ENCODE measurements at places on chromosomes 5 and 9.
A peak's percentile ranks its signal among the peaks of the same experiment; 100 is the strongest.

DNA sequence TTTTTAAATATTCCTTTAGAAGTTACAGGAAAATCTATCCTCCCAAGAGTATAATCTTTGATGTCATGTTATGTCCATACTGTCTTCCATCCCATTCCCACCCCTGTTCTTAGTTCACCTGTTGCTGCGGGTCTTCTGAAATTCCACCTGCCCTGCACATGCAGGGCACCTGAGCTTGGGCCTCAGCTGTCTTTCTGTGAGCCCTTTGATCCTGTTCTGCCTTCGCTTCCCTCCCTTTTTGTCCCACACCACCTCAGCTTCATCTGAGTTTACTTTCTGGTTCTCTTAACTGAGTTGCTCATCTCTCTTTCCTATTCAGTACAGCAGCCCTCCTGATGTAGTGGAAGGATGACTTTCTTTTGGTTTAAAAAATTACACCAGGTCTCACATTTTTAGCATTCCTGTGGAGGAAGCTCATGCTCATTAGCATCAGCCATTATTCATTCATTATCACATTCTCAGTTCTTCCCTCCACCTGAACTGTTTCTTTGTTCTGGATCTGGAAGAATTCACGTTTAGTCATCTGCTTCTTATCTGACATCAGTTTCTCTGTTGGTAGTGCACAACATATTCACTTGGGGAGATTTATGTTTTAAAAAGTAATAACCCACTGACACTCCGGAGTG is 211.0 kb downstream of the ADCY2 start:
- no peak for DNase-seq

GRCh38 chr9:114372921-114373448 is 14.8 kb downstream of the AKNA start:
- no peak for DNase-seq

DNA sequence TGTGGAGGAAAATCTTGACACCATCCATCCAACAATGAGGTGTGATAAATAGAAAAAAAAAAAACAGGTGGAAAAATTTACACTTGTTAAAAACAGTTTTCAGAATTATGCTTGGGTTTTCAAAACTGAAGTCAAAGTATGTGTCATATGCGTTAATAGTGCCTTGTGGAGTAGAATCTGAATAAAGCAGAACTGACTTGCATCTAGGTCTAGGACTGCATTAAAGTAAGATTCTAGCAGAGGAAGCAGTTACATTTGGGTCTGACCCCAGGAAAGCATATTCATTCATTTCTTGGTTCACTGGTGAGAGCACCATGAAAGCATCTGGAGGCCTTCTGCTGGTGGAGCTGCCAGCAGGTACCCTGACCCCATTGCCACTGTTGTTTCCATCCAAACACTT is 89.0 kb downstream of the MARCHF3 start:
- no peak for DNase-seq

DNA sequence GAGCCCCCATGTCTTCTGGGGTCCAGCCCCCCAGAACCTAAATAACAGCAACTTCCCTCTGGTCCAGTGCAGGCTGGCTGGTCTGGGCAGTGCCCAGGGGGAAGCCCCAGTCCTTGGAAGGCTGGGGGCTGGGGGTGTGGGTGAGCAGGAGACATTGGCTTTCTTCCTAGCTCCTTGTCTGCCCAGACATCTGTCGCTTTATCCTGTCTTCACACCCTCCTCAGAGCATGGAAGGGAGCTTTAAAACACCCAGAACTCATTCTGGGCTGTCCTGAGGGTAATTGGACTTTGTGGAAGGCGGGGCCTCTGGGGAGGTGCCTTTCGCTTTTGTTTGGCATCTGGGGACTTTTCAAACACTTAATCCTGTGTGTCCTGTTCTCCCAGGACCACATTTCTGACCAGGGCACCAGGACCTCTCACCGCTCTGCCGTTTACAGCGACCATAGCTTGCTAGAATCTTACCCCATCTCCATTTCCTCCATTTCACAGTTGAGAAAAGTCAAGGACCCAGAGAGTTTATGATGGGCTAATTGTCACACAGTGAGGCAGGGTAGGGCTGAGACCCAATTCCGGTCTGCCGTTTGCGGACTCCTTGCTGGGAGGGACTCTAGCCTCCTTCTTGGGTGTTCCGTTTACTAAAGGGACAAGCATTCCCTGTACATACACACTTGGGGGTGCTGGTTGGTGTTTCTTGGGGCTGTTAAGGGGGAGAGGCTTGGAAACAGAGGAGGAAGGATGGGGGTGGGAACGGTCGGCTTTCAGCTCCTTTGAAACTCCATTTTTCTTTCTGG is 1.1 kb downstream of the GSN start:
- no peak for DNase-seq

- DNase-seq: no peak
Measured at GRCh38 chr5:118060833-118061232, 927.5 kb downstream of the DTWD2 start.

DNA sequence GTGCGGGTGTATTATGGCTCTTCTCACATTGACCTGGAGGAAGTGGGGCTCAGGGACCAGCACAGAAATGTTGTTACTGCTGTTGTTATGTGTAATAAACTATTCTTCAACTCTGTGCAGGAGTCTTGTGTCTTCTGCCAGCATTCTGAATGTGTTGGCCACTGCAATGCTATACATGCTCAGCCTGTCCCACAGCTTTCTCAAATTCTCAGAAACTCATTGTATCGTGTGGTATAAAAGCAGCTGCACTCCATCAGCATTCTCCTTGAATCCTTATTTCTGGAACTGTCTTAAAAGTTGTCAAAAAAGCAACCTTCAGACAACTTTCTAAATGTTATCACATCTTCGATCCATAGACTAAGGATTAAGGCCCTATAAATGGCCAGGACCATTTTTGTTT is 72.0 kb downstream of the ZNF474 start:
- DNase-seq: no peak

DNA sequence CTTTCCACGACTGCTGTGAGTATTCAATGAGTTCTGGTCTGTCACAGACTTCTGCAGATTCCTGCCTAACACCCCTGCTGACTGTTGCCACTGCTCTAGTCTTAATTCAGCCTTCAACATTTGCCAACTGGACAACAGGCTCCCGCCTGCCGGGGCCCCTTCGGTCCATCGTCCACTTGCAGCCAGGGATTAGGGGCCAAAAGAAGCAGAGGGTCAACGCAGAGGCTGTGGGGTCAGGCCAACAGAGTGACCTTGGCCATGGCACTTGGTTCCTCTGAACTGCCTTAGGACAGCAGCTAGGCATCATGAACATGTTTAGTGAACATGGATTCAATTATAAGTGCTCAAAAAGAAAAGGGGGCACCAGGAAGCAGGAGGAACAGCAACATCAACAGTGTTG is 28.7 kb downstream of the MORN5 start:
- DNase-seq: no peak

GRCh38 chr5:96431376-96432187 is 1.5 kb downstream of the PCSK1 start:
- no peak for DNase-seq

DNA sequence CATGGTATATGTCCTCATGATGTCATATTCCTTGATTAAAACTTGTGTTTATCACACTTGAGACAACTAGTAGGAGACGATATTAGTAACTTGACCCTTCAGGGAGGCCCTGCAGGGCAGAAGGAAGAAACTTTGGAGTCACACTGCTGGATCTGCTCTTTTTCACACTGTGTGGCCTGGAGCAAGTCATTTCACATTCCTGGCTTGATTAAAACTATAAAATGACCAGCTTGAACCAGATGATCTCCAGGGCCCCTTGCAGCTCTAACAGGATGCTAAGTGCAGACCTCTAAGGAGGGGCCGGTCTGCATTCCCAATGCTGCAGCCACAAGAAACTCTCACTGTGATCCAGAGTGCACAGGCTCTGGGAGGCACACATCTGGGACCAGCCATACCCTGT is 146.4 kb upstream of the ZNF366 start:
- DNase-seq: no peak

- no peak for DNase-seq
Measured at GRCh38 chr5:176454724-176455394, 6.7 kb downstream of the FAF2 start.

- no peak for DNase-seq
Measured at GRCh38 chr9:84669288-84670137, at the start of gene NTRK2. NTRK2 (plus strand) TSS chr9:84669729; CDS start chr9:84670749, 1,020 bp downstream.

- no peak for DNase-seq
Measured at GRCh38 chr5:100758780-100759179, 144.3 kb downstream of the ST8SIA4 start.

GRCh38 chr5:176676361-176676824 is 29.1 kb downstream of the TSPAN17 start:
- no peak for DNase-seq

GRCh38 chr5:139925650-139926640 is 117.2 kb downstream of the NRG2 start:
- peak; percentile 64 for DNase-seq

- DNase-seq: no peak
Measured at GRCh38 chr5:139747583-139748504, 47.8 kb upstream of the PSD2 start.

DNA sequence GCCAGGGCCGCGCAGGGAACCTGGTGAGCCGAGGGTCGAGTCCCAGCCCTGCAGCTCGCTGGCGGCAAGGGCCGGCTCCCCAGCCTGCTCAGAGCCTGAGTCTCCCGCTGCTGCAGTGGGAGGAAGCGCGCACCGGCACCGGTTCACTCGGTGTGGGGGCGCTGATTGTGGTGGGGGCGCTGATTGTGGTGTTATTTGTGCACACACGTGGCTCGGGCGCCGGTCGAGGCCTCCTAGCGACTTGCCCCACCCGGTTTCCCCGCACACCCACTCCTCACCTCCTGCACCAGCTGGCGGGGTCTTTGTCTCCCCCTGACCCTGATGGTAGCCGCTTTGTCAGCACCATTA is 266.7 kb downstream of the NSG2 start:
- DNase-seq: no peak

DNA sequence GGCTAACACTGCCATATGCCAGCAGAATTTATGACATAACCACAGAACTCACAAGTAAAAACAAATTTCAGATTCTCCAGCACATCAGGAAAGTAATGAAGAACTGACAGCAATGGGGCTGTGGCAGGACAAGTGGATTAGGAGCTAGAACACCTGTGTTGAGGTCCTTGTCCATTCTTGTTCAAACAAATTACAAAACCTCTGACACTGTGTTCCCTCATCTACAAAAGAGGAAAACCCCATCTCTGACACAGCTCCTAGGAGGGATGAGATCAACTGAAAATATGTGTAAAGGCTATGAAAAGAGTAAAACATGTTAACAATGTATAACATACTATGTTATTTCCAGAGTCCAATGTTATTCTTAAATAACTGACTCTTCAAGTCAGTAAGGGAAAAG is 23.5 kb downstream of the ELP1 start:
- DNase-seq: no peak

DNA sequence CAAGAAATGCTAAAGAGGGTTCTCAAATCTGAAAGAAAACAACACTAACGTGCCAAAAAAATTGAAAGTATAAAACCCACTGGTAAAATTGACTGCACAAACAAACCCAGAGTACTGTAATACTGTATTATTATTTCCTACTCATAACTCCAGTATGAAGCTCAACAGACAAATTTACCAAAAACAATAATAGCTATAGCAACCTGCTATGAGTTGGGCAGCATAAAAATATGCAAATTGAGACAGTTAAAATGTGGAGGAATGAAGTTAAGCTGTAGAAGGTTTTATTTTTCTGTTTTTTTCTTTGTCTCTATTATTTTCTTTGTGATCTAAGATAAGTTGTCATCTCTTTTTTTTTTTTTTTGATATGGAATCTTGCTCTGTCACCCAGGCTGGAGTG is 15.7 kb downstream of the KIF4B start:
- no peak for DNase-seq

- no peak for DNase-seq
Measured at GRCh38 chr5:131228646-131229045, 35.2 kb upstream of the CDC42SE2 start.

GRCh38 chr9:134247918-134248631 is 78.2 kb upstream of the RXRA start:
- no peak for DNase-seq

GRCh38 chr9:20622330-20623020 is at the start of gene MLLT3:
MLLT3 (minus strand) TSS chr9:20622499.
- peak; percentile 98 for DNase-seq

- DNase-seq: no peak
Measured at GRCh38 chr5:67267512-67268216, 71.1 kb upstream of the CD180 start.

- no peak for DNase-seq
Measured at GRCh38 chr9:5714501-5715401, 85.8 kb downstream of the RIC1 start.

DNA sequence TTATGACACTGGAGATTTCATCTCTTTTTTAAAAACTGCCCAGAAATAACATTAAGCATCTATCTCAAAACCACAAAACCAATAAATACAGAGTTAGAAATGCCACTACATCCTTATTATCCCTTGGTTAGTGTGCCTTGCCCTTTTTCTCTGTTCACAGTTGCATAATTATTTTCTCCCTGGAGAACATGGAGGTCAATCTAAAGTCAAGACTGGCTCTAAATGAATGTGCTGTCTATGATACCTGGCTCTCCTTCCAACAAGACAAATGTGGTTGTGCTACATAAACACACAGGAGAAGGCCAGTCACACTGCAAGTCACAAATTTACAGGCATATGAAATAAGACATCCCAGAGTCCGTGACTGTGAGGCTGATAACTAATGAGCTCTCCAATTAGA is 2.8 kb downstream of the FBN2 start:
- no peak for DNase-seq

DNA sequence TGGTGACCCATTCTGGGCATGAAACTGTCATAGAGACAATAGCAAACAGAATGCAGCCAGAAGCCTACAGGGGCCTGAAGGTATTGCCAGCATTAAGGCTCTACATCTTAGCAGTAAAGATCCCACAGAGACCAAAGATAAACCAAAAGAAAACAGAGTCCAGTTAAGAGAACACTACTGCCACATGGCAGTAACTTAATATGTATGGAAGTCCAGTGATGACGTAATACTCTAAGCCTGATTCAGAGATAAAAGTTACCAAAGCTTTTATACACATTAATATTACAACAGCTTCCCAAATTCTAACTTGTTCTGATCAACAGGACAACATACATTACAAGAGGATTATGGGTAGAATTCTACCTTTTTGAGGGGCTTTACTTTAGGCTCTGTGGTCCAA is 371.5 kb downstream of the PRELID2 start:
- DNase-seq: no peak

DNA sequence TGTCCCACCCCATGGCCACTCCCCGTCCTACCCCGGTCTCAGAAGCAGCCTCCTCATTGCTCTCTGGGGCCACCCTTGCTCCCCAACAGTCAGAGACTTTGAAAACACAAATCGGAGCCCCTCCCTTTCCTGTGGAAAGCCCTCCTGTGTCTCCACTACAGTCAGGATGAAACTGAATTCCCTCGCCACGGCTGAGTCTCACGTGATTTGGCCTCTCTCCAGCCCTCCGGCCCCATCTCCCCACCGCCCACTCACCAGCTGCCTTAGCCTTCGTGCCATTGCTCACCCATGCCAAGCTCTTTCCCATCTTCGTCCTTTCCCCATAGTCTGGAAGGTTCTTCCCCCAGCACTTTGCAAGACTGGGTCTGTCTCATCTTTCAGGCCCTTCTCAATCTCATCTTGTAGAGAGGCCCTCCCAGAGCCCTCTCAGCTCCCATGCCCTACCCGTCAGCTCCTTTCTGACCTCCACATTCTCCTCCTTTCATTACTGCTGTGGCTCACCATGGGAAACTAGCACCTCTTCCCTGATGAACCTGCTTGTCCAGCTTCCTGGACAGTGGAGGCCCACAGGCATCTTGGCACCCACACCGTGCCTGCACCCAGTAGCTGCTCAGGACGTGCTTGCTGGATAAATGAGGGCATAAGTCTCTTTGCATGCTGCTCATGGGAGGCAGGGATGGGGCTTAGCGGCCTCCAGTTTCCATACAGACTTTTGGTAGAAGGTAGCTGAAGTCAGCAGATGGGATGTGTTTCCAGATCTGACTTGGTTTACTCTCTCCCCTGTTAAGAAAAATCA is 126.4 kb upstream of the COL5A1 start:
- DNase-seq: no peak

Measured in osteocyte (in vitro differentiated cells).